Sigmoid colon (tissue), 7 donors: ENCODE measurements at places on chromosomes 3 and 15. TPM values are rescaled to one million over a fixed set of nuclear protein-coding genes. Genes with fewer than 3 reads are reported as not detected.

DNA sequence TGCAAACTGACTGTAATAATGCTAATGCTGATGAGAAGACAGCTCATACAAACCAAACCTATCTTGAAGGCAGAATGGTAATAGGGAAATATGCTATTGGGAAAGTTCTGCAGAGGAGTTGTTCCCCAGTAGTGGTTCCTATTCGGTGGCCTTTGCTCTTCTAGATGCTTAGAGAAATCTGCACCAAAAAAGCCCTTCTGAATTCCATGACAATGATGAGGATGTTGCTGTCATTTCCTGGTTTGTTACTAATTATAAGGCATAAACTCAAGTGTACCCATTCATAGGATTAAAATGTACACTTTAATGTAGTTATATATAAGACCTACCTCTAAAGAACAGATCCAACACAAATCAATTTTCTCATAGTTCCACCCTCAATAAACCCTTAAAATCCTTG lies 30.1 kb downstream of the TOMM70 start:
- H3K4me3 ChIP-seq, result no peak overlapping the region
- no peaks in the 10 kb centered on the region for H3K27me3 ChIP-seq
- H3K36me3 ChIP-seq, result peaks cover 29% of the 10 kb centered on the region
- no peaks in the 10 kb centered on the region for H3K4me1 ChIP-seq
- H3K27ac ChIP-seq, result no peak overlapping the region

Gene PLOD2
- total RNA-seq, result 74.2 TPM

DNA sequence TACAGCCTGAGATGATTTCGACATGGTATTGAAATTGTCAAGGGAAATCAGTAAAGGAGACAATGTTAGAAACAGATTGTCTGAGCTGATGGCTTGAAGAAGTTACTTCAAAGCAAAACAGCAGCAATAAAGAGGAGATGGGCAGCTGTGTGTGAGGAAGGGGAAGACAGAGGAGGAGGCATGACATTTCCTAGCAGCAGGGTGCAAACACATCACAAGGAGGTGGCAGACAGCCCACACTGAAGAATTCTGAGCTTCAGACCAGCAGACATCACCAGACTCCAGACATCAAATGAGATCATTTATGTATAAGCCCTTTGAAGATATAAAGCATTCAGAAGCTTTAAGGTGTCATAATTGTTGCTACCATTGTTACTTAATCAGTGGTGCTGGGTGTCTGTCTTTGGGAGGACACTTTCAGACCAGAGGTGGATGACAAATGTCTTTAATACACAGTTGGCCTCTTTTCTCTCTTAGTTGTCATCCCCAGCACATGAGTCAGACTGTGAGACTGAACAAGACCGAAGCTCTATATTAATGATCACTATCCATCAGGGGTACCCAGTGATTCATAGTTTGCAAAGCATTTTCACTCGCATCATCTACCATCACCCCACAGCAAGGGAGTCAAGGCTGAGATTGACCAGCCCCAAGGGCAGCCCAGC lies 203.9 kb downstream of the MINAR1 start:
- H3K4me3 ChIP-seq, result no peak overlapping the region
- H3K27me3 ChIP-seq, result no peaks in the 10 kb centered on the region
- no peak for DNase-seq
- H3K27ac ChIP-seq, result no peak overlapping the region
- H3K4me1 ChIP-seq, result no peaks in the 10 kb centered on the region

DNA sequence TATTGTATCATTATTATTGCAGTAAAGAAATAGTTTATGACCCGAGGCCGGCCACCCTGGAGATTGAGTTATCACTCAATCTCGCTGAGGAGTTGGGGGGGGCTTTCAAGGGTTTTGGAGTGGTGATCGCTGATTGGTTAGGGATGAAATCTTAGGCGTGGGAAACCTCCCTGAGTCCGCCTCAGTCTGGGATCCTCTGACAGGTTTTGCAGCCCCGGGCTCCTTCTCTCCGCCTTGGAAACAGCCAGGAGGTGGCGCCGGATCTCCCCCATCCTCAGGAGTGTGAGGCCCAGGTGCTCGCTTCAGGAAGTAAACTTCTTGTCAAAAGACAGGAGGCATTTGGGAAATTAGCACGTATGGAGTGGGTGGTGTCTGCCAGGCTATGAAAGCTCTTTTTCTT lies 41.1 kb upstream of the SEC61A1 start:
- H3K4me3 ChIP-seq, result no peak overlapping the region
- no peak overlapping the region for H3K27ac ChIP-seq
- no peak for DNase-seq
- no peaks in the 10 kb centered on the region for H3K36me3 ChIP-seq
- H3K4me1 ChIP-seq, result no peaks in the 10 kb centered on the region

DNA sequence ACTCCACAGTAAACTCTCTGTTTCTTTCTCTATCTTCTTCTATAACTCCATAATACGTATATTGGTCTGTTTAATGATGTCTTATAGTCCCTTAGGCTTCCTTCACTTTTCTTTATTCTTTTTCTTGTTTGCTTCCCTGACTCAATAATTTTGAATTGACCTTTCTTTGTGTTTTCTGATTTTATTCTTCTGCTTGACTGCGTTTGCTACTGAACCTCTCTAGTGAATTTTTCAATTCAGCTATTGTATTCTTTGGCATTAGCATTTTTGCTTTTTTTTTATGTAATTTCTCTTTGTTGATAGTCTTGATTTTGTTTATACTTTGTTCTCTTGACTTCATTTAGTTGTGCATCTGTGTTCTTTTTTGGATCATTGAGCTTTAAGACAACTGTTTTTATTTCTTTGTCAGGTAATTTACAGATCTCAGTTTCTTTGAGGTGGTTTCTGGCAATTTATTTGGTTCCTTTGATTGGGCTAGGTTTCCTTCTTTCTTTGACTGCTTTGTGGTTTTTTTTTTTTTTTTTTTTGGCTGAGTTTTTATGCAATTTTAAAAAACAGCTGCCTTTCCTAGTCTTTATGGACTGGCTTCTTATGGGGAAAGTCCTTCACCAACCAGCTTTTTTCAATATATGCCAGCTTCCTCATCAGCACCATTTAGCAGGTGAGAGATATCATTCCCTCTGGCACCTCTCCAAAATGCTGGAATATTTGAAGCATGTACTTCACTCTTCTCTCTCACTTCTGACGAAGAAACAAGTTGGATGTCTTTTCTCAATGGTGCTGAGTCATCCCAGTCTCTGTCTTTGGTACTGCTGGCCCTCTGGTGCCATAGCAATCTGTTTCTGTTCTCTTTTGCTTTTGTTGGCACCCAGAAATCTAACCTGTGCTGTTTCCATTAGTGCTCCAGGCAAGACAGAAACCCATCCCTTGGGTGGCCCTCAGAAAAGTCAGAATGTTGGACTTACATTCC lies 17.6 kb downstream of the RSRC1 start:
- H3K36me3 ChIP-seq, result peaks cover 19% of the 10 kb centered on the region
- H3K4me1 ChIP-seq, result no peaks in the 10 kb centered on the region
- no peaks in the 10 kb centered on the region for H3K27me3 ChIP-seq

DNA sequence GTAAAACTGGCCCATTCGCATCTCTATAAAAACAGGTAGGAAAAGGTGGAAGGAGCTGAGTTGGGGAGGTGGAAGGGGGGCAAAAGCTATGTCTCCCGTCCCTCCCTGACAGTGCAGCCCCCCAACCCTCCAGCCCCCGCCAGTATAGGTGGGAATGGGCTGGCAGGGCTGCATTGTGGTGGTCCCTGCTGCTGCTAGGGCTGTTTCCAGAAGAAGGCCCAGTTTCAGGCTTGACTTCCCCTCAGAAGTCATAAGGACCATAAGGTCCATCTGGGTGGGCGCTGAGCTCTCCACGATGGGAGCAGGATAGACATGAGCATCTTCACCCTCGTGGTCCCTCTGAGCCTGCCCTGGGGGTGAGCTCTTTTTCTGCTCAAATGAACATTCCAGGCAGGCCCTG lies 44.2 kb downstream of the APBA2 start:
- H3K36me3 ChIP-seq, result no peaks in the 10 kb centered on the region
- peak; percentile 29 for DNase-seq
- no peak overlapping the region for H3K27ac ChIP-seq
- H3K27me3 ChIP-seq, result no peaks in the 10 kb centered on the region

Gene MEGF11
- total RNA-seq, result not detected

GRCh38 chr3:20406611-20407011 lies 220.6 kb upstream of the SGO1 start:
- DNase-seq, result no peak
- H3K36me3 ChIP-seq, result no peaks in the 10 kb centered on the region
- H3K27ac ChIP-seq, result no peak overlapping the region
- H3K4me3 ChIP-seq, result no peak overlapping the region
- H3K4me1 ChIP-seq, result no peaks in the 10 kb centered on the region

Gene KCNMB2
- total RNA-seq, result 1.3 TPM
